Muscle of back (tissue), 13 donors: ENCODE measurements at places on chromosomes 12 and 14.

DNA sequence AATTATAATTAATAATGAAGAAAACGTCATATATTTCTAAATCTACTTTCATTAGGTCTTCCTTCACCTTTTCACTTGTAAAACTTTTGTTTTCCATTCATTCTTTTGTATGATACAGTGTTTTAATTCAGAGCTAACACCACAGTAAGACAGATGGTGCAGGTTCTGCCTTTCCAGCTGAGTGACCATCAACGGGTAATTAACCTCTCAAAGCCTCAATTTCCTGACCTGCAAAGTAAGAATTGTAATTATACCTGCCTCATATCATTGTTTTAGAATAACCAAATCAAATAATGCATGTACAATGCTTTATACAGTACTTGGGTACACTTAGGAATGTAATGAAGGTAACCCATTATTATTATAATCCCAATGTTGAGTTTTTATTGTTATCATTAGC lies 157.6 kb downstream of the FOXA1 start:
- no peak for DNase-seq

- DNase-seq, result no peak
These were observed 103.8 kb upstream of the HMGA2 start for GRCh38 chr12:65720136-65721130.

DNA sequence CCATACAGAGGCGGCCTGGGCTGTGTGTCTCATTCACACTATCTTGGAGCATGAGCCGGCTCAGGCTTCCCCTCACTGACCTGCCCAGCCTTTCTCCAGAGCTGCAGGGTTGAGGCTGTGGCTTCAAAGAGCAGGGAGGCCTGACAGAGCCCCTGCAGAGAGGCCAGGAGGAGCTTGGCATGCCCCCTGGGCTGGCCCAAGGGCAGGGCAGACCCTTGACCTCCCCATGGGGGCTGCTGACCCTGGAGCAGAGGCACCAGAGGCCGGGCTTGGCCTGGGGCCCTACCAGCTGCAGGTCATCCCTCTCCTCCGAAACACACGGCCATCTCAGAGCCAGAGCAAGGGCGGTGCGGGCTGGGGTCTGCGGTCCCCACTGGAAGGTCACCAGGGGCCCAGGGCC lies 46.6 kb upstream of the FZD10 start:
- DNase-seq, result no peak

GRCh38 chr12:102876883-102877282 lies 40.2 kb downstream of the PAH start:
- no peak for DNase-seq

GRCh38 chr12:29320295-29321085 lies 60.5 kb downstream of the ERGIC2 start:
- DNase-seq, result no peak

GRCh38 chr12:1848146-1848545 lies 27.8 kb downstream of the LRTM2 start:
- no peak for DNase-seq

DNA sequence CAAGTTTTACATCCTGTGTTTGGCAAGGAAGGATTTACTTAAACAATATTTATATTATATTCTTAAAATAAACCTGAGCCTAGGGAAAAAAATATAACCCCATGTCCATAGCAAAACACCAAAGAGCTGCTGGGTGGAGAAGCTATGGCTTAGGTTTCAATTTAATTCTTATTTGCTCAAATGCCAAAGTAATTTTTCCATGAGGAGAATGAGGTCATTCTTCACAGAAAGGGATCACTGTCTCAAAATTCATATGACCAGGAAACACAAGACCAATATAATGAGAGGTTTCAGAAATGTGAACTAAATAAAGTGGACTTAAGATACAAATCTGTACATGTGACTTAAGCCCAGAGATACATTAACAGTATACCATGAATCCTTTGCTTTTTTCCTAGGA lies 195.0 kb downstream of the PHLDA1 start:
- no peak for DNase-seq
